Breast epithelium (tissue), 4 donors: ENCODE measurements at places on chromosomes 16 and 17. TPM values are rescaled to one million over a fixed set of nuclear protein-coding genes. Genes with fewer than 3 reads are reported as not detected.

EPN3 gene
- not detected for total RNA-seq

CDH15 gene
- total RNA-seq, result not detected

ANKRD13B gene
- total RNA-seq, result 13.0 TPM

DNA sequence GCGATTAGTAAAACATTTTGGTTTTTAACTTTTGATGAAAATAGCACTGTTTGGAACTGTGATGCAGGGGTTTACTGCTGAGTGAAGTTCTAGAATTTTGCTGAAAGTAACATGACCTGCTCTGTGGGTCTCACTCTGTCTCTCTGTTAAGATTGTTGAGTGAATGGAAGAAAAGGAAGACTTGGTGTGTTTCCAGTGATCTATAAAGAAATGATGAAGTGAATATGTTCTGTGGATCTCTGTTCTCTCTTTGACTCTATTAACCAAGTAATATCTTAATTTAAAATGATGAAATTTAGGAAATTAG, 148.4 kb downstream of the PRKCA start:
- no peak for DNase-seq

DNA sequence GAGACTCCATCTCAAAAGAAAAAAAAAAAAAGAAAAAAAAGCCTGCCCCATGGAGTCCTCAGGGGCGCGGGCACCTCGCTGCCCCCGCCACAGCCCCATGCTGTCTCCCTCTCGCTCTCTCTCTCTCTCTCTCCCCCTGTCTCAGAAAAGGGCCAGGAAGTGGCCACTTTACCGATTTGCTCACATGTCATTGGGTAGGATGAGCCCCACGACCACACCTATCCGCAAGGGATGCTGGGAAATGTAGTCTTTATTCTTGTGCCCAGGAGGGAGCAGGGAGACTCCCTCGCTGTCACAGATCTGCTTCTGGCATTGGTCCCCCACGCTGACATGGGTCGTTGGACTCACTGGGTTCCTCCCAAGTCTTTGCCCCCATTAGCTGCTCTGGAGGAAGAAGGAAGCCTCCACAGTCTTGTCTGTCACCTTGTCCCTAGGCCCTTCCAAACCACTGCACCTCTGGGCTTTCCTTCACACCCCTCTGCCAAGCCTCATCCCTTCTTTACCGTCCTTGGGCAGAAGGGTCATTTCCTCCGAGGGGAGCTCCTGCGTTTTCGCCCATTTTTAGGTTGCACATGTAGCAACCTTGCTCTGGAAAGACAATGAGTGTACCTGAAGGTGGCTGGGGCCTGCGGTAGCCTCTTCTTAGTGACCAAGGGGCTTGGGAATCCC, 6.9 kb upstream of the GJD3 start:
- no peak for DNase-seq

DNA sequence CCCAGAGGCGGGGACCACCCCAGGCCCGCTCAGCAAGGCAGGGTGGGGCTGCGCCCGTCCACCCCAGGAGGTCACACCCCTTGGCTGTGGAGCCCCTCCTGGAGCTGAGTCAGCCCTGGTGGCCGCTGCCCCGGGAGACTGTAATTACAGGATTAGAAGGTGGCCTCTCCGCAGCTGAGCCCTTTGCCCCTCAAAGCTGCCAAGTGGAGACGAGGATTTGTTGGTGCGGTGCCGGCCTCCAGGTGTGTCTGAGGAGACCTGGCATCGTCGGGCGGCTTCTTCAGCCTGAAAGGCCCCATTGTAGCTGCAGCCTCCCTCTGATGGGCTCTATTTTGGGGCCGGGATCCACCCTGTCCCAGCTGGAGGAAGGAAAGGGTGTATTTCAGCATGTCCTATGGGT, 22.7 kb upstream of the SPNS2 start:
- DNase-seq, result no peak

NKD1 gene
- 1.3 TPM for total RNA-seq

ACSM3 gene
- 22.9 TPM for total RNA-seq
